ENCODE measurements at places on chromosomes 2 and 18. TPM values are rescaled to one million over a fixed set of nuclear protein-coding genes. Genes with fewer than 3 reads are reported as not detected.

DNA sequence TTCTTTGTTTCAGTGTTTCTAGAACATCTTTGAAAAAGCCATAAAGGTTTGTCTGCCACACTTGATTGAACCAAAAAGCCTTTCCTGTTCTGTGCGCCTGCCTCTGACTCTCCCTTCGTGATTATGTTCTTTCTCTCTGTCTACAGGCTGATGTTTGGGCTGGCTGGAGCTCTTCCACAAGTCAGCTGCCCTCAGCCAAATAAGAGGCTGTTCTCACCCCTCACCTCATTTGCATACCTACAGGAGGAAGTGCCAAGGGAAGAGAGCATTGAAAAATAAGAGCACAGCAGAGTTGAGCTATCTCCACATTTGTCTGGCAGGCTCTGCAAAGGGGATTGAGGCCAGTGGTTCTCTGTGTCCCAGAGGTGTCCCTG, 15.8 kb downstream of the INPP5D start:
- peak; percentile 67 for DNase-seq
- no peak overlapping the region for H3K27ac ChIP-seq
- no peaks in the 10 kb centered on the region for H3K27me3 ChIP-seq
- no peaks in the 10 kb centered on the region for H3K36me3 ChIP-seq

TNFRSF11A gene
- total RNA-seq = 1.8 TPM

DNA sequence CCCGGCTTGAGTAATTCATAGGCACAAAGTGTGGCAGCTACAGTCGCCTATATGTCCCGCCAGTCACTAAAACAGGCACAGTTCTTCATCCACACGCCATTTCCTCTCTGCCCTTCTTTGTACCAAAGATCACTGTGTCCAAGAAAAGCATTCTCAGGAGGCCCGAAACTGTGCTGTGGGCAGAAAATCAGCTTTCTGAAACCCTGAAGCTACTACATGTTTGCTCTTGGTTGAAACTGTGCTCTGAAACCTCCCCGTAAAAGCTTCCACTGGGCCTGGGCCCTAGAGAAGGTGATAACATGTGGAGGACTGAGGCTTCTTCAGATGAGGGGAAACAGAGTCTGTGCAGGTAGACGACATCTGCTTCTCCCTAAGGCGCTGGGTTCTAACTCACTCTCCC, 75.6 kb upstream of the ID2 start:
- no peaks in the 10 kb centered on the region for H3K27me3 ChIP-seq
- no peaks in the 10 kb centered on the region for H3K4me1 ChIP-seq
- no peak overlapping the region for H3K4me3 ChIP-seq
- H3K27ac ChIP-seq = no peak overlapping the region
- DNase-seq = no peak

GPR39 gene
- total RNA-seq = 0.72 TPM
